ENCODE measurements at places on chromosomes 11 and 22.

- no peak for DNase-seq
Observed at GRCh38 chr22:41603873-41604332, 14.3 kb upstream of the PMM1 start.

DNA sequence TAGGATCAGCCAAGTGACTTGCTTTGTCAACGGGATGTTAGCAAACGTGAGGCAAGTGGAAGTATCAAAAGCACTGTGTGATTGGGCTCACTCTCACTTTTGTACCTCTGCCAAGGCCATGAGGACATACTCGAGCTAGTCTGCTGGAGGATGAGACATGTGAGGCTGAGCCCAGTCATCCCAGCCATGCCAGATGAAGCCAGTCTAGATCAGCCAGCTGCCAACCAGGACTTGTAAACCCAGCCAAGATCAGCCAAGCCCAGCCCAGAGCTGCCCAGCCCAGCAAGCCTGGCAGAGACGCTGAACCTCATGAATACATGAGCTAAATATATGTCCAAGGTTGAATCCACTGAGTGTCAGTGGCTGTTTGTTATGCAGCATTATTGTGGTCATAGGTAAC, 369.7 kb downstream of the MN1 start:
- no peak for DNase-seq

DNA sequence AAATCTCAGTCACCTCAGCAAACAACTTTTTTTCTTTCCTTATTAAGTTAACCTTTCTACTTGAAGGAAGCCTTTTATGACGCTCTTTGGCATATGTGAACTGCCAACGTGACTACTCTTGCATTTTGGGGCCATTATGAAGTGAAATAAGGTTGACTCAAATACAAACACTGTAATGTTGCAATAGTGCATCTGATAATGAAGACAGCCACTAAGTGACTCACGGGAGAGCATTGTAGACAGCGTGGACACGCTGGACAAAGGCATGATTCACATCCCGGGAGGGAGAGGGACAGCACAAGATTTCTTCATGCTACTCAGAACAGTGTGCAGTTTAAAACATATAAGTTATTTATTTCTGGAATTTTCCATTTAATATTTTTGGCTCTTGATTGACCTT, 560.8 kb downstream of the ETS1 start:
- DNase-seq, result peak; percentile 70

DNA sequence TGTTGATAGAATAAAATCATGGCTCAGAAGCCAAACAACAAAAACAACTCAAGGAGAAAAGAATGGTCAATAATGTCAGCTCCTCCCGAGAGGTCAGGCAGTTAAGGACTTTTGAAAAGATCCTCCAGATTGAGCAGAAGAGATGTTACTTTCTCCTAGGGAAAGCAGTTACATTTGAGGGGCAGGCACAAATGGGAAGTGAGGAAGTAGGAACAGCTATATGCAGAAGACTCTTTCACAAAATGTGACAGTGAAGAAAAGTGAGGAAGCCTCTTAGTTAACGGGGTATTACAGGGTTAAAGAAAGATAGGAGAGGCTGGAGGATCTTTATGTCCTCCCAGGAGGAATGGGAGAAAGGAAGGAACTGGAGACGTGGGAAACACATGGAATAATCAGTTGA, 3.4 kb downstream of the DCHS1 start:
- DNase-seq, result no peak

DNA sequence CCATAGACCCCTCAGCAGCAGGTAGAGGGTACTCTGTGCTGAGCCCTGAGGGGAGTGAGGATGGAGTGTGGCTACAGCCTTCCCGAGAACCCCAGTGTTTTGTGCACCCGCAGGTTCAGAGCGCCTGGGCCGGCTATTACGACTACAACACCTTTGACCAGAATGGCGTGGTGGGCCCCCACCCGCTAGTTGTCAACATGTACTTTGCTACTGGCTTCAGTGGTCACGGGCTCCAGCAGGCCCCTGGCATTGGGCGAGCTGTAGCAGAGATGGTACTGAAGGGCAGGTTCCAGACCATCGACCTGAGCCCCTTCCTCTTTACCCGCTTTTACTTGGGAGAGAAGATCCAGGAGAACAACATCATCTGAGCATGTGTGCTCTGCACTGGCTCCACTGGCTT, 5.6 kb upstream of the TIRAP start:
- no peak for DNase-seq

DNA sequence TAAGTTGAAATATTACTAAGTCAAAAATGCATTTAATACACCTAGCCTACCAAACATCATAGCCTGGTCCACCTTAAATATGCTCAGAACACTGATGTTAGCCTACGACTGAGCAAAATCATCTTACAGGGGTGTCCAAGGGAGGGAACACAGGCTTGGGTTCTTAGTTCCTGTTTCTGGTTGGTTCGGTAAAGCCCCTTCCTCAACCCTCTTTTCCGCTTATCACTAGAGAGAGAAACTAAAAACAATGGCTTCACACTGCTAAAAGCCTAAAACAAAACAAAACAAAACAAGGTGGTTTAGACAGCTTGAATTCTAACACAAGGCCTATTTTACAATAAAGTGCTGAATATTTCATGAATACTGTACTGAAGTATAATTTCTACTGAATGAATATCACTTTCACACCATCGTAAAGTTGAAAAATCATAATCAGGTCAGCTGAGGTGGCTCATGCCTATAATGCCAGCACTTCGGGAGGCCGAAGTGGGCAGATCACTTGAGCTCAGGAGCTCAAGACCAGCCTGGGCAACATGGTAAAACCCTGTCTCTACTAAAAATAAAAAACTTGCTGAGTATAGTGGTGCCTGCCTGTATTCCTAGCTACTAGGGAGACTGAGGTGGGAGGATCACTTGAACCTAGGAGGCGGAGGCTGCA, 118.0 kb downstream of the SIK3 start:
- peak; percentile 39 for DNase-seq

GRCh38 chr11:116371146-116371545, 401.6 kb downstream of the BUD13 start:
- no peak for DNase-seq

GRCh38 chr22:39109361-39109760, 12.3 kb downstream of the APOBEC3H start:
- no peak for DNase-seq

- DNase-seq, result no peak
Observed at GRCh38 chr22:30263883-30264282, 2.8 kb downstream of the OSM start.

DNA sequence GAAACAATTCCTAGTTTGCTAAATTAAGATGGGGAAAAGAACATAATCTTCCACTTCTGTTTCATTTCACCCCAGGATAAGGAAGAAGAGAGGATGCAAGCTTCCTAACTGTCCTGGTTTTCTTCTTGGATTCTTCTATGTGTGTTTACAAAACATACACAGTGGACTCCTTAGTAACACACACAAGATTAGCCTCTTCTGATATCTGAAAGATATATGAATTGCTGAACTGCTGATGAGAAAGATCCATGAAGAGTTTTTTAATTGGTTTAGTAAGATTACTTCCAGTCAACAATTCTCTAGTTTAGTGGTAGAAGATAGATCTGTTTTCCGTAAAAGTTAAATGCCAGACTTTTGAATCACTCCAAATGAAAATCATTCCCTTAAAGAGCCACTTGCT, 86.8 kb downstream of the WT1 start:
- no peak for DNase-seq

GRCh38 chr22:37206841-37207821, 5.1 kb downstream of the SSTR3 start:
- no peak for DNase-seq

DNA sequence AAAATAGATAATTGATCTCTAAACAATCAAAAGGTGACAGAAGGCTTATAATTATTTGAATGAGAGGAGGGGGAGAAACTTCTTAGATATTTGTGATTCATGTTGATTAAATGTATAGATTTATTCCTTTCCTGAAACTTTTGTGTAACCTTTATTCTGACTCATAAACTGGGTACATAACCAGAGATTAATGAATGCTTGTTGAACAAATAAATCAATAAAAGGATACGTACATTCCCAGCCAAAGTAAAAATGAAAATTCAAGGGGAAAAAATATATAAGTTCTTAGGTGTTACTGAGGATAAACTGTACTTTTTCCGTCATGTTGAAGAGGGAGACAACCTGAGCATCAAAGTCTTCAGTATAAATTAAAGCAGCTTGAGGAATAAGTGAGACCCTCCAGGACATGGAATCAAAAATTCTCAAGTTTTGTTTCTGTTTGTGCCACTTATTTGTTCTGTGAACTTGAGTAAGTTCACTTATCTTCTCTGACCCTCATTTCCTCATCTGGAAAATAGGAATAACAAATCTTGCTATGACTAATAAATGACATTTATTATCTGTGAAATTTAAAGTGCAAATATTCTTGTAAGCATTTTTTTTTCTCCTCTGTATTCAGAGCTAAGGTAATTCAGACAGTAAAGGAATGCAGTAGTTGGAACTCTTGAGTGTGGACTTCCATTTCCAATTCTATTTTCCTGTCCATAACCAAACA, 195.4 kb downstream of the METTL15 start:
- DNase-seq, result no peak

DNA sequence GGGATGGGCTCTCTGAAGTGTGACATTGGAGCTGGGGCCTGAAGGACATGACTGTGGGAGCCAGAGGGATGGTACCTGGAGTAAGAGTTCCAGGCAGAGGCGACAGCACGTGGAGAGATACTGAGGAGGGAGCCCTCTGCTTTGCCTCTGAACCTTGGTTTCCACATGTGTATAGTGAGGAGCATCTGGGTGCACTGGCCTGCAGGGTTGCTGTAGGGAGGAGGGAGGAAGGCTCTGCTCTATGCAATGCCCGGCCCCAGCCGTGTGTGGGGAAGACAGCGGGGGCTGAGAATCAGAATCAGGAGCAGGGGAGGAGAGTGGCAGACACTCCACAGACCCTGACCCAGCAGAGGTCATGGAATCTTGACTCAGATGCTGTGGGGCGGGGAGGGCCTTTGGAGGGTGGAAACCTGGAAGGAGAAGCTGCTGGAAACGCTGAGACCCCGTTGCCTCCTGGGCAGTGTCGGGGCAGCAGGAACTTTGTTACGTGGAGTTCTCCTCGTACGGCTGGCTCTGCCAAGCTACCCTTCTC, 4.0 kb downstream of the SCYL1 start:
- DNase-seq, result no peak

GRCh38 chr11:79274636-79275331, 166.0 kb downstream of the TENM4 start:
- DNase-seq, result no peak

DNA sequence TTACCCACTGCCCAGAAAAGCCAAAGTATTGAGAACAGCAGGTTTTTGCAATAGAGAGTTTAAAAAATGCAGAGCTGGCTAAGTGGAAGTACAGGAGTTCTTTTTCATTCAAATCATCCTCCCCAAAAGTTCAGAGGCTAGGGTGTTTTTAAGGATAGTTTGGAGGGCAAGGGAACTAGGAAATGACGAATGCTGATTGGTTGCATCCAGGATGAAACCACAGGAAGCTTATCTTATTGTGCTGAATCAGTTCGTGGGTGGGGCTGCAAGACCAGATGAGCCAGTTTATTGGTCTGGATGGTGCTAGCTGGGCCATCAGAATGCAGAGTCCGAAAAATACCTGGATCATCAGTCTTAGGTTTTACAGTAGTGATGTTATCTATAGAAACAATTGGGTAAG, 1427.1 kb downstream of the LRRC4C start:
- DNase-seq, result no peak

DNA sequence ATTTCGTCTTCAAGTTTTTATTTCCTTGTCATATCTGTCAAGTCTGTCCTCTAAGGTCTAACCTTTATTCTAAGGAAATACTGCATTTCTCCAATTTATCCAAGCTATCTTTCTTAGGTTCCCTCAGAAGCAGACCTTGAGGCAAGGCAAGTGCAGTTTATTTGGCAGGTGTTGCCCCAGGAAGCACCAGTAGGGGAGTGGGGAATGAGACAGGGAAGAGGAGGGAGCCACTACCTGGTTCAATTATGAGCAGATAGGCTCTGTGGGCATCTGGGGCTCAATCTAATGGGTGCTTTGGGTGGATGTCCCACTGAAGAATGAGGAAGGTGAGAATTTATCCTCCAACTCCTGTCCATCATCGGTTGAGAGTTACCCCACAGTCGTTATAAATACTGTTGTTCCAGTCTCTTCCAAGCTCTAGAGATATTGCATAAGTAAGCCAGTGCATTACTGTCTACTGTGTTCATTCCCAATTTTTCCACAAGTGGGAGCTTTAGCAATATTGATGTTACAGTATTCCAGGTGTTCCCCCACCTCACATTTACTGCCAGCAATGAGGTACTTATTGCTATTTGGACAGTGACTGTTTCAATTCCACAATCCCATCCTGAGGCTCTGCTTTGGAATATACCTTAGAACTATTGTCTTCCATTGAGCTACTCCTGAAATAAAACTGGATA, 154.9 kb upstream of the CEP126 start:
- peak; percentile 15 for DNase-seq

DNA sequence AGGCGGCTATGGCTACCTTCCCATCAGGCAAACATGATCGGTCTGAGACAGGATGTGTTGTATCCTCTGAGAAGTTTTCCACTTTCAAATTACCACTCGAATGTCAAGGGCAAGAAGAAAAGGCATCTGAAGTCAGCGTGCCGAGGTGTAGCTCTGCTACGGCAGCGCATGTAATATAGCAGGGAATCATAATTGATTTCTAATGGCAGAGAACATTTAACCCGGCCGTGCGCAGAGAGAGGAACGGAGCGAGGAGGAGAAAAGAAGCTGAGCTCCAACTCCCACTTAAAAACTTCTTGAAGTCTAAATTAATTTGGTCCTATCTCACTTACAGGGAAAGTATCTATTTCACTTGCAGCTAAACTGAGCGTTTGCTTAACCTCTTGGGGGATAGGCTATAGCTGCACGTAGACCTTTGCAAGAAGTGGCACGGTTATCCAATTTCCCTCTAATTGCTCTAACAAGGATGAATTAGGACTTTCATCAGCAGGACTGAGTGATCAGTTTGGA, 137.3 kb upstream of the KIRREL3 start:
- no peak for DNase-seq

GRCh38 chr11:26231252-26231661, 100.7 kb upstream of the ANO3 start:
- peak; percentile 29 for DNase-seq

- DNase-seq, result no peak
Observed at GRCh38 chr11:363948-364761, 5.1 kb upstream of the B4GALNT4 start.

DNA sequence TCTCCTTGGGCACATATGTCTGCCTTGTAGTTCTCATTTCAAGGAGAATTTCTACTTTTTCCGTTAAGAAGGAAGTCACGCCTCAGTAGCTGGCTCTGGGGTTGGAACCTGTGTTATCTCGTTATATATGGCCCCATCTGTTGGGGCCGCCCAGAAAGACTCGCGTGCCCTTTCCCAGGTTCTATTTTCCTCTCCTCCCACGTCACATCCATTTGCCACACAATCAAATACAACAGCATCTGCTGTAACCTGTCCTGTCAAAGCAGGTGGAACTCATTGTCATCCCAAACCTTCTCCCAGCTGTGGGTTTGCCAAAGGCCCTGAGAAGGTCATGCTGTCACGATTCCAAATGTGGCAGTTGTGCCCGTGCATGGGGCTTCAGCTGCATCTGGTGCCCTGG, 213.1 kb upstream of the ZBED5 start:
- DNase-seq, result no peak

- no peak for DNase-seq
Observed at GRCh38 chr11:30595934-30596333, 9.8 kb upstream of the MPPED2 start.

GRCh38 chr11:126384449-126385070, 29.1 kb downstream of the ST3GAL4 start:
- DNase-seq, result no peak
